ENCODE measurements at places on chromosomes 7 and 10.

DNA sequence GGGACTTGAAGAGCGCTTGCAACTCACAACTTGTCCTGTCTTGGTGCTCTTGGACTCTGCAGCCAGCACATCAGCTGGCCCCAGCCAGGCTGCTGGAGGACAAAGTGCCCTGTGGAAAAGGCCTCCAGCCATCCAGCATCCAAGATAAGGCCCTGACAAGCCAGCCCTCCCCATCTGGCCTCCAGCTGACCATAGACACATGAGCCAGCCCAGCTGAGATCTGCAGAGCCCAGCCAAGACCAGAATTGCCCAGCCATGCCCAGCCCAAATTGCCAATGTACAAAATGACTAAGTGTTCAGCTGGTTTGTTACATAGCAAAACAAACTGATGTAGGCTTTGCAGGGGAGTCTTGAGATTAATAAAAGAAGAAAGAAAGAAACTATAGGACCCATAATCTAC lies 36.0 kb upstream of the FRMD4A start:
- DNase-seq = no peak

DNA sequence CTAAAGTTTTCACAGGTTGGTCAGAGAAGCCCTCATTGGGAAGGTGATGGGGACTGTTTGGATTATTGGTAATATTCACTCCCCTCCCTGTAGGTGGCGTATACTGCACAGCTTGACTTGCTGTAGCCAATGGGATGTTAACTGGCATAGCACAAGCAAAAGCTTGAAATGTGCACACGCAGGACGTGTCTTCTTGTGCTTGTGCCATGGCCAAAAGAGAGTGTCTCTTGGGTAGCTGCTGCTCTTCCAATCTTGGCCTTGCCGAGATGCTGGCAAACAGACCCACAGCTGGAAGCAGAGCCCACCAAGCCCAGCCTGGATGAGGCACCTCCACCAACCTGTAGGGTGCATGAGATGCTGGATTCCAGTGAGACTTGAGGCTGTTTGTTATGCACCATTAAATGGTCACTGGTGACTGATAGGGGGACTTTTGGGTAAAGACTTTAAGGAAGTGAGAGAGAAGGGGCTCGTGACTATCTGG lies 266.0 kb downstream of the GRID1 start:
- DNase-seq = no peak

GRCh38 chr7:70306173-70306572 lies 707.9 kb downstream of the AUTS2 start:
- DNase-seq = no peak

- DNase-seq = no peak
These were observed 118.5 kb downstream of the VTI1A start for GRCh38 chr10:112565434-112566053.

DNA sequence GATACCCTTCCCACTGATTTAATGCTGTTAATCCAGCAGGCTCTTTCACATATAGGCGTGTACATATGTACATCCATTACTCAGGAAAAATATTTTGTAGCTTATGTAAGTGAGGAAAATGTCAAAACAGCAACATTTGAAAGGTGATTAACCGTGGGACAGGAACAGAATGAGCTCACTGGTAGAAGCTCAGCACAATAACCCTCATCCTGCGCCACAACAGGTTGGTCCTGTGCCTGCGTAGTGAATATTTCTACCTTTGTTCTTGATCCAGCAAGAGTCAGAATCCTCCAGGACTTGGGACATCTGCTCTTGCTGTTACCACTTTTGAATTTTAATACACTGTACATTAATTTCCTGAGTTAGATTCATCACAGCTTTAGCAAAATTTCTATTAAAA lies 359.4 kb downstream of the THSD7A start:
- no peak for DNase-seq

- no peak for DNase-seq
These were observed 13.4 kb downstream of the USP54 start for GRCh38 chr10:73577788-73578187.

DNA sequence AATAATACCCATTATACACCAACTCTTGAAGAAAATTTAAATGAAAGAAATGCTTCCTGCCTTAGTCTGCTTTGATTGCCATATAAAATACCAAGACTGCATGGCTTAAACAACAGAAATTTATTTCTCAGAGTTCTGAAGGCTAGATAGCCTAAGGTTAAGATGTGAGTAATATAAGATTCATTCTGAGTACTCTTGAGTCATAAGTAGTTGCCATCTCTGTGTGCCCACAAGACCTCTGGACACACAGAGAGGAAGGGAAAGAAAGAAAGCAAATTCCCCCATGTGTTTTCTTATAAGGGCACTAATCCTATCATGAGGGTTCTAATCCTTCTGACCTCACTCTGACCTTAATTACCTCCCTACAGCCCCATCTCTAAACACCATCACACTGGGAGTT lies 201.2 kb downstream of the PTN start:
- no peak for DNase-seq

DNA sequence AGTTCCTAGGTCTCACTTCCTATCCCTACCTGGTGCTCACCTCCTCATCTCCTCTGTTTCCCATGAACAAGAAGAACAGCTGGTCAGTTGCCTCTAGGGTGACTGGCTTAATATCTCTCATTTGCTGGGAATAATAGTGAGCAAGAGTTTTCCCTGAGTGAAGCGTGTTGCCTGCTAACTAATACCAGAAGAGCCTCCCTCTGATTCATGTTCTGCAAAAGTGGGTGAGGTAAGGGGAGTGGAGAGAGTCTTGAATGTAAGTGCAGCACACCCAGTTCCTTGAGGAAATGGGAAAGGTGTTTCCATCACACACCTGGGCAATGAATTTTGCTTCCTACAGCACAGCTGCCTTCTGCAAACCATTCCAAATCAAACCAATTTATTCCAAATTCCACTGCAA lies 29.6 kb downstream of the FZD1 start:
- DNase-seq = no peak

All from vagina (tissue), 2 donors.